Effector CD4-positive, alpha-beta T cell (primary cell): ENCODE measurements at places on chromosomes 7 and 10.

DNA sequence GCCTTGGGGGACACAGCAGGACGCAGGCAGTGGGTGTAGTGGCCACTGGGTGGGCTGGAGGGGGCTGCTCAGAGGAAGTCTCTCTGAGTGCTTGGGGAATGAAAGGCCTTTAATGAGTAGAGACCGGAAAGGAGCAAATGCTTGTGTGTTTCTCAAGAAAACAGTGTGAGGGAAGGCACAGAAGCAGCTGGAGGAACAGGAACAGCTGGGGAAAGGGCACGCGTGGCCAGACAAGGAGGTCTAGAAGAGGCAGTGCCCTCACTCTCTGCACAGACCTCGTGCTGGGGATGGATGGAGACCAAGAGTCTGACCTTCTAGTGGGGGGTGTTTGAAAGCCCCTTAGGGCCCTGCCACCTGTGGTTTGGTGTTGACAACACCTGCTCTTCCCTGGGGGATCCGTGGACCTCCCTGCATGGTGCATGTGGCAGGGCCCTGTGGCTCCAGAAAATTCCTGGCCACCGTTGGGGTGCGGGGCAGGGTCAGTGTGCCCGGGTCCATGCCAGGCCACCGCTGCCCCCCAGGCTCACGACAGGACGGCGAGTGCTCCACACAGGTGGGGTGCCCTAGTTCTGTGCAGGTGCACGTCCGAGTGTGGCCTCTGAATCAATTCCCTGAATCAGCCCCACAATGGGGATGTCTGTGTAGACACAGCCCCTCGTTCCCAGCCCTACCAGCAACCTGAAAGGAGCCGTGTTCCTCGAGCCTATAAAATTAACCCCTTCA is 25.9 kb upstream of the FAM20C start:
- DNase-seq: no peak

GRCh38 chr10:75525646-75526045 is 94.2 kb downstream of the LRMDA start:
- DNase-seq: no peak

DNA sequence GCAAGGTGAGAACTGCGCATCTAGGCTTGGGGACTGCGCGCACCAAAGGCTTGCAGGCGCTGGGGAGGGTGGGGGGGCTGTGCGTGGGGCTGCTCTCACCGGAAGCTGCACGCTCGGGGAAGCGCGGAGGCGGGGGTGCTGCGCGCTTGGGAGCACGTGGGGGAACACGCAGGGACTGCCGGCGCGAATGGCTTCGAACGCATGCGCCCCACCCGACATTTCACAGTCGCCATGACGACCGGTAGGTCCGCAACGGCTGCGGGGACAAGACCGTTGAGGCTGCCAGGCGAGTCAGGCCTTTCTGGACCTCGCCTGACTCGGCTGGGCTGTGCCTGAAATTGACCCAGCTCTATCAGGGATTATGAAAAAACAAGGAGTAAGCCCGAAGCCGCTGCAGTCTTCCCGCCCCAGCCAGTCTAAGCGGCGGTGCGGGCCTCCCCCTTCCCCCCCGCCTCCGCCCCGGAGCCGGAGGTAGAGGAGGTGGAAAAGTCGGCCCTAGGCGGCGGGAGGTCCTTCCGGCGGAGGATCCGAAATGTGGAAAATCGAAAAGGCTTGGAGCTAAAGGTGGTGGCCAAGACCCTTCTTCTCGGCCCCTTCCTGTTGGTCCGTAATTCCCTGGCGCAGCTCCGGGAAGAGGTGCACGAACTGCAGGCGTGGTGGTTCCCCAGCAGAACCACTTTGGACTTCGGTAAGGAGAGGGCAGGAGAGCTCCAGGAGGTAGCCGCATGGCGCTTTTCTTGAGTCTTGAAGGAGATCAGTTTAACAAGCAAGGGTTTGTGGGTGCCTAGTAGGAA is 34.9 kb upstream of the STEAP1 start:
- DNase-seq: no peak

DNA sequence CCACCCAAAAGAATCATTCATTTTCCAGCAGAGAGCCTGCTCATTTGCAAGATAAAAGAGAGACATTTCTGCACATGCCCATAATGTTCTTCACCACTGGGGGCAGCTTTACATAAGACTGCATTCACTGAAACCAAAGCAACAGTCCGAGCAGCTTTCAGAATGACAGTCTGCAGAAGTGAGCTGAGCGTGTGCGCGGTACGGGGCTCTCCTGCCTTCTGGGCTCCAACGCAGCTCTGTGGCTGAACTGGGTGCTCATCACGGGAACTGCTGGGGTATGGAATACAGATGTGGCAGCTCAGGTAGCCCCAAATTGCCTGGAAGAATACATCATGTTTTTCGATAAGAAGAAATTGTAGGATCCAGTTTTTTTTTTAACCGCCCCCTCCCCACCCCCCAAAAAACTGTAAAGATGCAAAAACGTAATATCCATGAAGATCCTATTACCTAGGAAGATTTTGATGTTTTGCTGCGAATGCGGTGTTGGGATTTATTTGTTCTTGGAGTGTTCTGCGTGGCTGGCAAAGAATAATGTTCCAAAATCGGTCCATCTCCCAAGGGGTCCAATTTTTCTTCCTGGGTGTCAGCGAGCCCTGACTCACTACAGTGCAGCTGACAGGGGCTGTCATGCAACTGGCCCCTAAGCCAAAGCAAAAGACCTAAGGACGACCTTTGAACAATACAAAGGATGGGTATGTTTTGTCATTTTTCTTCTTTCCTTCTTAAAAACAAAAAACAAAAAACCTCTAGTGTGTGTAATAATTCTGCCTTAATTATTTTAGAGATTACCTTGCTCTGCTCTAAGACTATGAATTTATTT is at the start of gene LRRTM3:
LRRTM3 (plus strand) TSS at position 141 of the 820 bp plus-strand sequence.
- DNase-seq: no peak

- DNase-seq: no peak
These were observed 219.9 kb downstream of the FGFR2 start for GRCh38 chr10:121378251-121378801.

- DNase-seq: no peak
These were observed 168.2 kb downstream of the NRF1 start for GRCh38 chr7:129779602-129780256.

- DNase-seq: no peak
These were observed 142.3 kb upstream of the PTN start for GRCh38 chr7:137485818-137486217.

- DNase-seq: no peak
These were observed 46.2 kb downstream of the BMPR1A start for GRCh38 chr10:86802473-86803108.

DNA sequence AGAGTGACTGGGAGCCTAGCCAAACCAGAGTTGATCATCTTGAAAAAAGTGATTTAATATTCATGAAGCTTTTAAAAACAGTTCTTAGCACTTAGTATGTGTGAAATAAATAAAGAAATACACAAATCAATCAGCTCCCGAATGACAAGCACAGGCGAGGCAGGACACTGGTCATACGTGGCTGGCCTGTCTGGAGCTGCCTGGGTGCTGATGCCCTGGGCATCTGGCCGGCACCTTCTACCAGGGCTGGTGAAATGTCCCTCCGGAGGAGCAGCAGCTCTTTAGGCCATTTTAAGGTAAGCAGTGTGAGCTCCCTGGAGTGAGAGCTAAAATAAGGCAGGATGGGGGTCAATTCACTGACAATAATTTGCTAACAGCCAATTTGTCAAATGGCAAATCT is 23.7 kb downstream of the IL15RA start:
- no peak for DNase-seq

GRCh38 chr10:87646935-87647334 is 12.7 kb upstream of the PAPSS2 start:
- no peak for DNase-seq

GRCh38 chr10:124625831-124626238 is 118.3 kb downstream of the FAM53B start:
- no peak for DNase-seq

- DNase-seq: no peak
These were observed 395.9 kb downstream of the TFEC start for GRCh38 chr7:115634633-115635032.

- DNase-seq: no peak
These were observed 37.3 kb upstream of the ADAM12 start for GRCh38 chr10:126425489-126426065.

GRCh38 chr7:129771201-129771927 is 159.8 kb downstream of the NRF1 start:
- no peak for DNase-seq

- no peak for DNase-seq
These were observed 82.6 kb upstream of the SLF2 start for GRCh38 chr10:100829933-100830727.

GRCh38 chr10:109961174-109962001 is 38.1 kb upstream of the XPNPEP1 start:
- no peak for DNase-seq

DNA sequence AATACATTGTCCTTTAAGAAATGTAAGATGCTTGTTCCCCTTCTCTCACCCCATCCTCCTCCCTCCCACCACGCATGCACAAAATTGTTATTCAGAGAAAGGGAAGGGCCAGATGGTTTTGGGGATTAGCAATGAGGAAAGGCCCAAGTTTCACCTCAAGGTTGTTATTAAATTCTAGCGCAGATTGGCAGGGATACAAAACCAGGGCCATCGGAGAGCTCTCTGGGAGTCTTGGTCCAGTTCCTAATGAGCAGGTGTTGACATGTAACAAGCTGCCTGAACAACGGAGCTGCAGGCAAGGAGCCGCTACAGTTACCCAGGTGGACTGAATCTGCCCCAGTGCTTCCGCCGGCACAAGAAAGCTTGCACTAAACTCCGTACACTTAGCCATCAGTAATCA is 9.7 kb upstream of the ANK3 start:
- no peak for DNase-seq

DNA sequence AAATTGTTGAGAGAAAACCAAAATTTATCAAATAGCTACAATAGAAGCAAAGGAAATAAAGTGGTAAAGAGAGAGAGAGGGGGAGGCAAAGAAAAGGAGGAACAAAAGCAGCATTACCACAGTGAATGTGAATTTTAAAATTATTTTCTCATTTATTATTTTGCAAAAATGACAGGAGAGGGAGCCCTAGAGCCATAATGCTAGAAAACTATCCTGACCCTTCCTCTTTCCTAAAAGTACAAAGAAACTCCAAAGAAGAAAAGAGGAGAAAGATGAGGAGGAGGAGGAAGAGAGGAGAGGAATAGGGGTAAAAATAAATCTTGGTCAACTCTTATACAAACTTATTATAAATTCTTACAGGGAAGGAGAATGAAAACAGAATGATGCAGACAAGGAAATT is 921.5 kb downstream of the NRG3 start:
- no peak for DNase-seq
